ENCODE measurements at places on chromosomes 3 and 15.
A peak's percentile ranks its signal among the peaks of the same experiment; 100 is the strongest.

DNA sequence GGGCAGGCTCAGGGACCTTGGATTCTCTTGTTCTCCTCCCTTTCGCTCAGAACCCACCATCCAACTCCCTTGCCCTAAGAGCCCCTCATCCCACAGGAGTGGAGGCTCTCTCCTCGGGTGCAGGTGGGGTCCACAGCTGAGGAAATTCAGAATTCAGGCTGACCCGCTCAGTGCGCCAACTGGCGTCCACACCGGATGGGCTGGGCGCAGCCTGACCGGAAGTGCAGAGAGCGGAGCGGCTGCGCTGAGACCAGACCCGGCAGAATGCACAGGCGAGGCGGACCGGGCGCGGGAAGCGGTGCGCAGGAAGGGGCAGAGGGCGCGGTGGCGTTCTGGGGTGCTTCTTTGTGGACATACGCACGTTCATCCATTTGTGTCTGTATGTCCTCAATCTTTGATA, 210.4 kb upstream of the NDN start:
- DNase-seq: no peak

- no peak for DNase-seq
Observed at GRCh38 chr15:98873441-98874218, 134.0 kb downstream of the PGPEP1L start.

- no peak for DNase-seq
Observed at GRCh38 chr3:51988286-51989146, 5.2 kb downstream of the ACY1 start.

GRCh38 chr15:45521596-45522327, 793 bp downstream of the SLC30A4 start:
- peak; percentile 11 for DNase-seq

DNA sequence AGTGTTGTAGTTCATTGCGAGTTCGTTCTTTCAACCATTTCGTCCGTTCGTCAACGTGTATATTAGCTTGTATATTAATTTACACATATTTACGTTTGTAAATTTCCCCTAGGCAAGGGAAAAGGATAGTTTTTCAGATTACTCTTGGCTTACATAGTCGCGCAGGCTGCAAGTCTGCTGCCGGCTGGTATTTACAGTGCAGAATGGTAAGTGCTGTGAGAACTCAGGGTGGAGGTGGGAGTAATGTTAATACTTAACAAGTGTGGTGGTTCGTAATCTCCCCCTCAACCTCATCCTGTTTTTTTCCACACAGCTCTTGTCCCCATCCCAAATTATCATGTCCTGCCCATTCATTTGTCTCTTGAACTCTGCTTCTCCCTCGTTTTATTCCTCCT, 766 bp downstream of the FAM98B start:
- DNase-seq: no peak

DNA sequence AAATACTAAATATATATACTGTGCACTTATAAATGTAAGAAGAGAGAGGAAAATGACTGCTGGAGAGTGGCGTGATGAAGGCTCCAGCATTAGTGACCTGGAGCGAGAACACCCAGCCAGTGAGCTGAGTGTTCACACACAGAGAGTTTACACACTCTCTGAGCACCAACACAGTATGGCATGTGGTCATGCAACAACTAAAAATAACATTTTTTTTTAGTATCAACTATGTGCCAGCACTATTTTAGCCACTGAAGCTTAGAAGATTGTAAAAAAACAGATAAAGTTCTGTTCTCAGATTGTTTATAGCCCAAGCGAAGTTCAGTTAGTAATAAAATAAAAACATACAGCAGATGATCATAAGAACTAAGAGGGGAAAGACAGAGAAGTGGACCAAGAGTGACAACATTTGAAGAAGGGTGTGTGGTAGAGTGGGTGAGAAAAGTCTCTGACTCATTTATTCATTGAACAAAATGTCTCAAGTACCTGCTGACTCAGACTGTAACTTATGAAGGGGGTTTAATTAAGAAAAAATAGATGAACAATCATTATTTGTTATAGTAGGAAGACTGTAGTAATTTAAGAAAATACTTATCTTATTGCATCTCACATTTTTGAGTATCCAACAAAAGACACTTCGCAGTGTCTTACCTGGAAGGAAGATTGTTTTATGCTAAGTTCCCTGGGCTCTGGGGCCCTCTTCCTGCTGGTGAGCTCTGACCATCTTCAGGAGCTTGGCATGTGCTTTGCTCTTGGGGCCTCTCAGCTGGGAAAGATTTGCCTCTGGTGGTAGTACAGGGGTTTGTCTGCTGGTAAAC, 43.8 kb downstream of the GAP43 start:
- DNase-seq: no peak

- DNase-seq: no peak
Observed at GRCh38 chr3:159978918-159979703, 9.5 kb upstream of the IL12A start.

DNA sequence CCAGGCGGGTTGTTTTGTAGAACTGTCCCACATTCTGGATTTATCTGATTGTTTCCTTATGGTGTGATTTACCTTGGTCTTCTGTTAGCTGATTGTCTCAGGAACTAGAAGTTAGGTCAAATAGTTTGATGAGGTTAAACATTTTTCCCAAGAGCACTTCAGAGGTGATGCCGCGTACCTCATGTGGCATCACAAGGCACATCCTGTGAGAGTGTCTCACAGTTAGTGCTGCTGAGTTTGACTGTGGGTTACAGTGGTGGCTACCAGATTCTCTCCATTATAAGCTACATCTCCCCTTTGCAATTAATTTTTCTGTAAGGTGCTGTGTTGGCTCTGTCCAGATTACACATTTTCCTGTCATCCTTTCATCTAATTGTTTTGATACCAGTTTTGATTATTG, 12.6 kb downstream of the RPUSD3 start:
- no peak for DNase-seq

DNA sequence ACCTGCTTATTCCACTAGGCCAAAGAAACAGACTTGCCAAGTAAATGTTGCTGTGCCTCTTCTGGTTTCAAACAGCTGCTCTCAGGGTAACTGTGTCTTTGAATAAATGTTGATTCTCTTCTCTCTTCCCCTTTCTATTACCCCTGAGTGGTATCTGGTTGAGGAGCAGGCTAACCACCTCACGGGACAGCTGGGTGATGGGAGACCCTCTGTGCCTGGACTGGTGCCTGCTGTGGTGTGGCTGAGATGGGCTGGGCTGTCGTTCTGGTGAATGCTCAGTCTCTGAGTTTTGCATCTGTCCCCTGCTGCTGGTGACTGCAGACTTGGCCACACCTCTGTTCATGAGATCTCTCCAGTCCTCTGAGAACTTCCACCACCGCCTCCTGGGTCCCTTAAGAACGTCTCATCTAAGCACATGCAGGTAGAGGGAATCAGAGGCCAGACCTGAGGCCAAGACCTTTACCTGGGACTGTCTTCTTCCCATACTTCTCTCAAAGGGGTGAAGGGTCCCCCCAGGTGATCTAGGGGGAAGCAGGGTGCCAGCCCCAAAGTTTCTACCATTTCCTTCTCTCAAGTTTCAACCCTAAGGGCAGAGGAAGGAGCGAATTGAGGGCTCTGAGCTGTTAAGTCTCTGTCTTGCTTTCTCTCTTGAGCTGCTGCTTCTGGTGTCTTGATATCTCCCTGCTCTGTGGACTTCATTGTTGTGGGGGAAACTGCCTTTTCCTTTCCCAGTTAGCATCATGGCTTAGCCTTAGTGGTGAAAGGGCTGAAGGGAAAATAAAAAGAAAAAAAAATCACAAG, 252.9 kb downstream of the EBLN2 start:
- DNase-seq: no peak

- peak; percentile 53 for DNase-seq
Observed at GRCh38 chr15:58521293-58521991, 89.7 kb downstream of the LIPC start.

- DNase-seq: no peak
Observed at GRCh38 chr3:130839813-130840212, 54.1 kb upstream of the ATP2C1 start.

GRCh38 chr3:70111411-70111810, 111.9 kb downstream of the SAMMSON start:
- no peak for DNase-seq

- no peak for DNase-seq
Observed at GRCh38 chr15:47985568-47985967, 135.2 kb upstream of the SLC24A5 start.

DNA sequence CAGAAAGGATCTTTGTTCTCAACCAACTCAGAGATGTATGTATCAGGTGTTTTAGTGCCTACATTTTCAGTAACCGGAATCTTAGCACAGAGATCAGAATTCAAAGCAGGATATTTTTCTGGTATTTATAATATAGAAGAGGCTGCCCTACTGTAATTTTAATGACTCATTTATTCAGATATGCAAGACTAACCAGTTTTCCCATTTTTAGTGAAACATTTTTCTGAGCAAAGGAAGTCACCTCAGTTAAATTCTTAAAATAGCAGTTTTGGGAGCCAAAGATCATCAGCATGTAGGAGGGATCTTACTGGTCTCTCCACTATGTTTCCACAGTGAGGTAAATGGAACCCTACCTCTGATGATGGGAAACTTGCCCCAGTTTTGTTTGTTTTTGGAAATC, 42.0 kb downstream of the SRP14 start:
- DNase-seq: peak; percentile 33

DNA sequence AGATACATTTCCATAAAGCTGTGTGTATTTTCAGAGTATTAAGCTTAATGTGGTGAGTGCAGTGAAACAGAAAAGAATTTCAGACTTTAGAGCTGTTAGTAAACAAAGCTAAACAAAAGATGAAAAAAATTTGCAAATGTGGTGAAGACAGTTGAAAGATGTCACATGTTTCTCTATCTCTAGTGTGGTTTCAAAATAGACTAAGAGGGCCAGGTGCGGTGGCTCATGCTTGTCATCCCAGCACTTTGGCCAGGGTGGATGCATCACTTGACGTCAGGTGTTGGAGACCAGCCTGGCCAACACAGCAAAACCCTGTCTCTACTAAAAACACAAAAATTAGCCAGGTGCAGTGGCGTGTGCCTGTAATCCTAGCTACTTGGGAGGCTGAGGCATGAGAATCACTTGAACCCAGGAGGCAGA, 466.0 kb upstream of the NR2F2 start:
- DNase-seq: no peak

DNA sequence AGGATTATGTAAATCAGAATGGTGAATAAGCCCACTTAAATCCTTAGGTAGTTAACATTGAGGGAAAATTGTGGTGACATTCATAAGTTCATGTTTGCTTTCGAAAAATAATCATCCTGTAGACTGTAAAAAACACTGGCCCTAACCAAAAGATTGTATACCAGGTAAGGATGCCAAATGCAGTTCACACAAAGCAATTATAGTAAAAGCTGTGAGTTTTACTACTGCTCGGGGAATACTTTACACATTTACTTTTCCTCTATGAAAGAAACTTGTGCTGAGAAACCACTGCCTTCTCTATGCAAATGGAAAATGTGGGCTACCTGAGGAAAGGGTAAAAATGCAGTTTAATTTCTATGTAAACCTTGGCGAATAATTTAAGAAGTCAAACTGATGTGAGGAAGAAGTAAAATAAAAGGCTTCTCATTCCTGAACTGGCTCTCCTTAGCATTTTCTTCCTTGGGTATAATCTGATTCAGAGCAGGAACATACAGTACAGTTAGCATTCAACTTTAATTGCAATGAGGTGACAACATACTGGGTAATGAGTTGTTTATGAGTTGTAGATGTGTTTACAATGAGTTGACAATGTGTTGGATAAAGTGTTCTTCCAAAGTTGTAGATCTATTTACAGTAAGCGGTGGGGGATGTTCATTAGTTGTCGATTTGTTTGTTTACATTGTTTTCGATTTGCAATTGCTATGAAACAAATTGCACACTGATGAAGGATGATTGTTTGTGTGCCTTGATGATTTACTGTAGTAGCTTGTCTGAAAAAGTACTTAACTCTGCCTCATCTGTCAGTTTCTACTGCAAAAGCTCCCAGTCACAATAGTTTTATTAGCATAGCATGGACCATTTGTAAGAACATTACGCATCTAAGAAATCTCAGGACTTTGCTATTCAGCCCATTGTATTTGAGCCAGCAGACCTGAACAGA, 453.0 kb upstream of the DPH6 start:
- no peak for DNase-seq

DNA sequence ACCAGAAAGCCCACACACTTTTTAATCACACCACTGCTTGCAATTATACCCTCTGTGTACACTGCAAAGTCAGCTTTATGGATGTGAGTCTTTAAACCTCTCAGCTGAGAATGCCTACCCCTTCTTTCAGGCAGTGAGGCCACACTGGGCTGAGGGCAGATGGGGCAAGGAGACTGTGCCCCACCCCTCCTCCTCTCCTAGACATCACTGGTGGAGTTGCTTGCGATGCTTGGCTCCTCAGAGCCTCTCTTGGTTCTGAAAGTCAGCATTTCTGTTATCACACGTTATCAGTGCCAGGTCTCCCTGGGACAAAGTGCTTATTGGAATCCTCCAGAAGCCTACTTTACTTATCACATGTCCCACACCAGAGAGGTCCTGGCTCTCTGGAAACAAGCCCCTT, 128.2 kb downstream of the ZNF621 start:
- no peak for DNase-seq

GRCh38 chr3:12879191-12879815, 37.9 kb upstream of the RPL32 start:
- DNase-seq: no peak

DNA sequence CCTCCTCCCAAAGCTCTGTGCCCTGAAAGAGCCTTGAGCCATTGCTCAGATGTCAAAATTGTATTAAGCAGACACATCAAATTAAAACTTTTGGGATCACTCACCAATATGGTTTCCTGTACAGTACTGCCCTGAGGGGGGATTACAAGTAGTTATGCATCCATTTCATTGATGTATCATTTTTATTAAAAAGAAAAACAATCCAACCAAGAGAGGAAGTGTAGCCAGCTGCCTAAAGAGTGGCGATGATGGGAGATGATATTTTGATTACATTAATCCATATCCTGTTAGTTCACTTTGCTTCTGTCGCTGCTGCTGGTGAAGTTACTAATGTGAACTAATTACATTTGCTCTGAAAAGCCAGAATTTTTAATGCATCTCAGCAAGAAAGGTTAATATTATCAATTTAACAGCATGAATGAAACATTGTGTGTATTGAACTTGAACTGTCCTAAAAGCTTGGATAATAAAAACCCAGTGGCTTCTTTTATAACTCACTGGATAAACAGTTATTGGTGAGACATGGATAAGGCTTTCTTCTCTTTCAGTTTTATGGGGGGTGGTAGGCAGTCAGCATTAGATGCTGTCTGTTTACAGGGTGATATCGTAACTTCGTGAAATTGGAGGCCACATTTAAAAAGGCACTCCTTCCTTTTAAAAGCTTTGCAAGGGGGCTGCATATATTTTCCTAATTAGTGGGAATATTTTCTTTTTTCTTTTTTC, 87.7 kb downstream of the IGF1R start:
- no peak for DNase-seq

- DNase-seq: no peak
Observed at GRCh38 chr3:143552851-143553250, 295.4 kb downstream of the SLC9A9 start.

DNA sequence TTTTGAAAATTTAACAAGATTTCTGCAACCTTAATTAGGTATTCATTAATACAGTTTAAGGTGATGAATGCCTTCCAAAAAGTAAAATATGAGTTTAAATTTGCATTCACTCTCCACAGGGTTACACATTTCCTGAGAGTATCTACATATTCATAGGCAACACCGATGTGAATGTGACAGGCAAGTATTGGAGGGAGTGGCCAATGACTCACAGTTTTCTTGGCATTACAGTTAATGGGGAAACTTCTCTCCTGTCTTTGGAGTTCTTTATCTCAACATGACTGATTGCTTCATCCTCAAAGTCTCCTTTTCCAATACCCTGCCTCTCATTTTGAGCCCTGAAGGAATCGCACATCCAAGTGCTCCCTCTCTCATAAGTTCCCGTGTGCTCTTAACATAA, 181.9 kb upstream of the CHL1 start:
- DNase-seq: no peak

- no peak for DNase-seq
Observed at GRCh38 chr3:159637883-159638542, 350.6 kb upstream of the IL12A start.

GRCh38 chr15:91872356-91873137, 19.0 kb downstream of the SLCO3A1 start:
- no peak for DNase-seq
